ENCODE measurements at places on chromosomes 12 and 14.

GRCh38 chr14:74290415-74290814 is 12.3 kb downstream of the ABCD4 start:
- DNase-seq = no peak

DNA sequence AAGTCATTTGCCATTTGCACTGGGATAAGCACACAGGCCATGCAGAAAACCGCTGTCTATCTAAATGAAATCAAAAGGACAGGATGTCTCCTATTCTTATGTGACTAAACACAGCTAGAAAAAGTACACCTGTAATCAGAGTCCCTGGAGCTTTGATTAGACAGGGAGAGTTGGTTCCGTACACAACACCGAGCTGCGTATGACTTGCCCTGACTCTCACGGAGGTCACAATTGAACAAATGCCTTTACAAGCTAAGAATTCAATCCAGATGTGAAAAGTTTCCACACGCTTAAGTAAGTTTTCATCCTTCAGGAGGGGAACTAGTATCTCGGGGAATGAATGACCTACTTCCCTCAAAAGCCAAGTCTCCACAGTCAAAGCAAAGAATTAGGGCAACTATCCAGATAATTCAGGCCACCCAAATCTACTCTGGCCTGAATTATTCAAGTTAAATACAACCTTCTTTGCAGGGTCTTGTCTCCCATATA is 67.5 kb downstream of the RTN1 start:
- no peak for DNase-seq

- no peak for DNase-seq
Measured at GRCh38 chr14:49928015-49928414, 35.1 kb downstream of the ARF6 start.

DNA sequence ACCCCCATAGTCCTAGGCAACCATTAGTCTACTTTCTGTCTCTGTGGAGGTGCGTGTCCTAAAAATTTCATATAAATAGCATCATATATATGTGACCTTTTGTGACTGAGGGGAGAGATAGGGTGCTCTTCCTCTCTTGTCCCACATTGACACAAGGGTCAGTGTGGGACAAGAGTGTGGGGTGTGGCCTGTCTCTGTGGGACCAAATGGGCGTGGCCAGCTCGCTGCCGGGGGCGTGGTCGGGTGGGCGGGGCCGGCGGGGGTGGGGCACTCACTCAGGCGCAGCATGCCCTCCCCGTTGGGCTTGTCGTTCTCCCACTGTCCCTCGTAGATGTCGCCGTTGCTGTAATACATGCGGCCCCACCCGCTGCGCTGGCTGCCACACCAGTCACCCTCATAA is 15.5 kb downstream of the MORN3 start:
- no peak for DNase-seq

DNA sequence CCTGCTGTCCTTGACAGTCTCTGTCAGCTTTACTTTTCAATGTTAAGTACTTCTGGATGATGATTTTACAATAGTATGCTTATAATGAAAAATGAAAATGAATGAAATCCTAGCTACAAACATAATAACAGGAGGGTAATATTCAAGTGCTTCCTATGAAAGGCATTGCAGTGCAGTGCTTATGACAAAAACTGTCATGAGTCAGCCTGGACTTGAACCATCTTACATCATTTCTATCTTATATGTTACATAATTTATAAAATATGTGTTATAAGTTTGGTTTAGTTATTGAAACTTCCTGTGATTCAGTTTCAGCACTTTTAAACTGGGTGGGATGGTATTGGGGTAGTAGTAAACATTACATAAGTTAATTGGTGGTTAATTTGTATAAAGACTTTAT is 451.7 kb downstream of the TMEM117 start:
- no peak for DNase-seq

DNA sequence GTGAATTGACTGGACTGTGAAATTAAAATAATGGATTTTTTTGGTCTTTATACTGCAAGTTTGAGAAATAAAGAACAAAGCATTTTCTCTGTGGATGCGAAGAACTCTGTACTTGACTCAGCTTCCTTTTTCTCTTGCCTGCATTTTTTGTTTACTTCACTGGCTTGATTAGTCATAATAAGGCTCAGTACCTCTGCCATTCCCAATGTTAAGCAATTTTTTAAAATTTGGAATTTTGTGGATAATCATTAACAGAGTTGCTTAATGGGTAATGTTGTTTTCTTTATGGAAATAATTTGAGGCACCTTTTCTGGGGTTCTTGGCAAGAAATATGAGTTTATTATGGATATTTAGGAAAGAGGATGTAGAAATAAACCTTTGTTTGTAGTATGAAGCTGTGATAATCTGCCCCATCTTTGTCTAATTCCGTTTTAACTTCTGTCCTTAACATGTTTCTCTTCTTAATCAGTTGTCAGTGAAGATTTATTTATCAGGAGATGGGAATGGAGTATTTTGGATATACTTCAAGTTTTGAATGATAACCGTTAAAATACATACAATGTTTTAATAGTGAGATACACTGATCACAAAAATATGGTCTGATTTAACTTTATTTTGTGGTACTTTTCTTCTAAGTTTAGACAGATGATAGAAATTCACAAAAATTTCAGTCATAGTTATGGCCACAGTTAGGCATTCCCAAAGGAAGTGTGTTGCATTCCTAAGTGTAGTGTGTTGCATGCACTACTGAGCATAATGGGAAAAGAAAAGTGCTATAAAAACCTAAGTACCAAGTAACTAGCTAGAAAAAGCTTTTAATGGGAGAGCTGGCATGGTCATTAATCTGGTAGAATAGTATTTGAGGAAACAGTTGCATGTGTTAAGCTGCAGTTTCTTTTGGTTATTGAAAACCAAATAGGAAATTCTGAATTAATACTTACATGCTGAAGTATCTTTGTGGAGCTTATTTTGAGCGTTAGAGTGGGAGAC is 27.7 kb downstream of the WNK1 start:
- DNase-seq = peak; percentile 37

DNA sequence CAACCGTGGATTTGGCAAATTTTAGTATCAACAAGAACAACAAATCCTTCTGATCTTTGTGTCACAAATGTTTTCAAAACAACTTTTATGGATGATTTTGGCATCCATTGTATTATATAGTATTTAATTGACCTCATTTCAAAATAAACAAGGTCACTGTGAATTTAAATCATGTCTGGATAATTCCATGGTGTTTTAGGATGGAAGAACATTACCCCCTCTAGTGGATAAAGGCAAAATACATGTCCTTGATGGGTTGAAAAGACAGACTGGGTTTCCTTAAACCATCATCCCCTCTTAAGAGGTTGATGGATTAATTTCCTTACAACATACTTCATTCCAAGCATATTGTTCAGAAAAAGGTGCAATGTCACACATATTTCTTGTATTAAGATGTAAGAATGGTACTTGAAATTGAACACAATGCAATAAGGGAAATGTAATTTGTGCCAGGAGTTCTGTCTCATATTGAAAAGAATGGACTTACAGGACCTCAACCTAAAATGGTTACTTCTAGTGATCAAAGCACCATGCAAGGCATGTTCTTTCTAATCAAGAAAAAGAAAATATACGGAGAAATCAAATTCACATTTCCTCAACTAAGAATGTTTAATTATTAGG is 352.0 kb downstream of the BCAT1 start:
- no peak for DNase-seq

DNA sequence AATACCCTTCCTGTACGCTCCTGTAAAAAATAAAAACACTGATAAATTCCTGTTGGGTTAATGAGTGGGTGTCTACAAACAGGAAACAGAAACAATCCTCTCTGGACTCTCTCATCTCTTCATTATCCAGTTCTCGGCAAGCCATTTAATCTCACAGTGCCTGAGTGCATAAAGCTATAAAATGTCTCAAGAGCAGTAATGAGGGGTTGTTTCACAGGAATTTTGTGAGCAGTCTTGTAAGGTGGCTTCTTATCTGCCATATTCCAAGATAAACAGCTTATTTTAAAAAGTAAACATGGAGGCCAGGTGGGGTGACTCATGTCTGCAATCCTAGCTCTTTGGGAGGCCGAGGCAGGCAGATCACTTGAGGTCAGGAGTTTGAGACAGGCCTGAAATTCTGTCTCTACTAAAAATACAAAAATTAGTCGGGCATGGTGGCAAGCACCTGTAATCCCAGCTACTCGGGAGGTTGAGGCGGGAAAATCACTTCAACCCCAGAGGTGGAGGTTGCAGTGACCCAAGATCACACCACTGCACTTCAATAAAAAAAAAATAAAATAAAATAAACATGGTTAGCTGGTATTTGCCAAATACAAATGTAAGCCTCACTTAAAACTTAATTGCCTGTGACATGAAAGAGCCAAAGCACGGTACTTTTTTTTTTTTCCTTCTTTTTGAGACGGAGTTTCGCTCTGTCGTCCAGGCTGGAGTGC is 54.0 kb downstream of the CLIP1 start:
- no peak for DNase-seq

GRCh38 chr12:130873825-130874224 is 2.0 kb downstream of the RAN start:
- no peak for DNase-seq

- DNase-seq = peak; percentile 74
Measured at GRCh38 chr12:108955225-108955835, 65.5 kb downstream of the SVOP start.

DNA sequence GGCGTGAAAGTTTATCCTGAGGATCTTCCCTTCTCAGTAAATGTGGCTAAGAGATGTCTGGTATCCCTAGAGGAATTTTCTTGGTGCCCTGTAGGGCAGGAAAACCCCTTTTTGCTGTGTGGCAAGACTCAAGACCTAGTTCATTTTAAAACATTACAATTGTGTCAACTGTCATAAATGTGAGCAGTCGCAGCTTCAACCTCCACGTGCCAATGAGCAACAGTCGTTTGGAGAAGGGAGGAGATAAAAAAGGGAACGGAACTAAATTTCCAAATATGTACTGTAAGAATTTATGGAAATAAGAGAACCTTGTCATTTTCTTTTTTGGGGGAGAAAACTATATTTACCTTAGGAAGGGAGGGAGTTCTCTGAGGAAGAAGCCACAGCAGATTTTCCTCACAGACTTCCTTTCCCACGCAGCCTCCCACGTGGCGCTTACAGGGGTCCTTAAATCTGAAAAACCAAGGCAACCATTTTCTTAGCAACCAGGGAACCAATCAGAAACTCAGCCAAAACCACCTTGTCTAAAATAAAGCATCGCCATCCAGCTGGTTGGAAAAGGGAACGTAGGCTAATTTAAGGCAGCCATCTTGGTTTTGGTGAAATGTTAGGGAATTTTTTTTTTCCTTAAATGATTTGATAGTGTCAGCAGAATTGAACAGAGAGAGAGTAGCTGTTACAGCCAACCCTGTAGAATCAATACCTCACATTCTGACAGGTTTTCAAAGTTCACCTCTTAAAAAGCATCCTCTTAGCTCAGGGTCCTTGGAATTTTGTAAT is 99.1 kb downstream of the FIGNL2 start:
- DNase-seq = no peak

GRCh38 chr12:107400686-107401447 is 284.7 kb upstream of the PWP1 start:
- DNase-seq = no peak

DNA sequence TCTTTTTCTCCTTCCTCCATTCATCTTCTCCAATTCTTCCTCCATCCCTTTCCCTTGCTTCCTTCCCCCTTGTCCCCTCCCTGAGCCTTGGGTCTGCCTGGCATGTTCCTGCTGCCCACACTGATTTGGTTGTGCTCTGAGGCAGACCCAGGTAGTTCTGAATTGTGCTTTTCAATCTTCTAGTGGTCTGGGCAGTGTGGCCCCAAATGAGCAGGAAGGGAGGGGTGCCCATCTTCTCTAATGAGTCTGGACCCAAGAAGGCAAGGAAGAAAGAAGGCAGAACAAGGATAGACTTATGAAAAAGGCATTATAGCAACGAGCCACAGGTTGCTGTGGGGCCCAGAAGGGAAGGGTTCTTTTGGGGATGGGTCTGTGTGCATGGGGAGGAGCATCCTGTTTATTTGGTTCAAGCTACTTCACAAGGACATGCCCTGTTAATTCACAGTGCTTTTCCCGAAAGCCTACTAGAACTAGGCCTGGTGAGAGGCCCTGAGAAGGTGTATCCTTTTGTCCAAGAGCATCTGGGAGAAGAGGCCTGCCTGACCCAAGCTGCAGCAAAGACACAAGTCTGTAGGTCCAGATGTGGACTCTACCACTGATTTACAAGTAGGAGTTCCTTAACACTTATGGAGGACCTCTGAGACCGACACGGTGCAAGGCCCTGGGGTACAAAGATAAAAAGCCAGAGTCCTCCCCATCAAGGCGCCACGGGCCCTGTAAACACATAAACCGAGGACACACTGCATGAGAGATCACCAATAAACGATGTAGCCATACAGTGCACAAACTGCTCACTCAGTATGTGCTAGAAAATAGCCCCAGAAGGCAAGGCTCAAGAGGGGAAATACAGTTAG is 1.1 kb upstream of the SUSD6 start:
- no peak for DNase-seq

DNA sequence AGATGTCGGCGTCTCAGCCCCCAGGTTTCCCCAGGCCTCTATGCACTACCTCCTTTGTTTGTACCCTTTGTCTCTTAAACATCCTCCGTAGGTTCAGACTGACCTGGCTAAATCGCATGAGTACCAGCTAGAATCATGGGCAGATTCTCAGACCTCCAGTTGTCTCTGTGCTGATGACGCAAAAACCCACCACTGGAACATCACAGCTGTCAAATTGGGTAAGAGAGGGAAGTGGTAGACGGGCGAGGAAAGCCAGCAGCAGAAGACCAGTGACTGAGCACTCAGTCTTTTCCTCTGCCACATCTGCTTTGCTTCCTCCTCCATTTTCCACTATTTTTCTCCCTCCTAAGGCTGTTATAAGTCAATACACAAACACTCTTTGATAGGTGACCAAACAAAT is 29.7 kb downstream of the A2ML1 start:
- no peak for DNase-seq

- DNase-seq = no peak
Measured at GRCh38 chr14:100592972-100593371, 5.8 kb upstream of the BEGAIN start.

DNA sequence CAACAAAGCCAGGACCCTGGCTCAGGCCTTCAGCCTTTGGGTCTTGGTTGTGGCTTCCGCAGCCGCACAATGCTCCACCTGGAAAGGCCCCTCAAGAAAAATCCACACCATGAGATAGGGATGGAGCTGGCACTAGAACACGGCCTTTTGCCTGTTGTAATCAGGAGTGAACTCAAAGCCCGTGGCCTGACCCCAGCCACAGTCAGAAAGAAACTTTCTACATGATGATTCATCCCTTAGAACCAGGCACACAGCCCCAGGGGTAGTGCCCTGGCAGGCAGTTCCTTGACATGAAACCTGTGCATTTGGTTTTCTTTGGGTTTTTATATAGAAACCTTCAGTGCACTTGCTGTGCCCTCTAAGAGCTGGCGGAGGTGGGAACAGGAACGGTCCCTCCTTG is 5.1 kb downstream of the CLMN start:
- DNase-seq = no peak

GRCh38 chr12:26471560-26471959 is 276.2 kb downstream of the SSPN start:
- DNase-seq = no peak

GRCh38 chr12:95198914-95199313 is 18.4 kb downstream of the FGD6 start:
- DNase-seq = no peak

GRCh38 chr12:114662512-114663177 is 21.3 kb downstream of the TBX3 start:
- no peak for DNase-seq

All from right renal pelvis (tissue), 4 donors.